ENCODE measurements at places on chromosomes 4 and X.

DNA sequence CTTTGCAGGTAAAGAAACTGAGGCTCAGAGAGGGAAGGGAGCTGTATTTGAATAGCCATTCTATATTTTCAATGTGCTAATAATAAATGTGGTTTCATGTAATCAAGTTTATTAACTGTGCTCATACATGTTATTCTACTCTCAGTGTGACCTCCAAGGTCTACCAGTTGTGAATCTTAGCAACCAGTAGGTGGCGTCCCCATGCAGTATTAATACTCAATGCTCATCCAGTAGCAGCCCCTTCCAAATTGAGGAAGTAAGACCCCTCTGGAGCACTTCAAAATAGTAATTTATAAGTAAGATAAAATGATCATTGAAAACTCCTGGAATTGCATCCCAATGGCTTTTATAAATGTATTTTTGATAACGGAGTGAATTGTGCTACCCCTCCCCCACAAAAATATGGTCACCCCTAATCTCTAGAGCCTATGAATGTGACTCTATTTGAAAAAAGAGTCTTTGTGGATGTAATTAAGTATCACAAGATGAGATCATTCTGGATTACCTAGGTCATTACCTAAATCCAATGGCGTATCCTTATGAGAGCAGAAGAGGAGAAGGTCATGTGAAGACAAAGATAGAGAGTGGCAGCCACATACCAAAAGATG is 20.4 kb upstream of the SEPSECS start:
- peak; percentile 3 for DNase-seq

DNA sequence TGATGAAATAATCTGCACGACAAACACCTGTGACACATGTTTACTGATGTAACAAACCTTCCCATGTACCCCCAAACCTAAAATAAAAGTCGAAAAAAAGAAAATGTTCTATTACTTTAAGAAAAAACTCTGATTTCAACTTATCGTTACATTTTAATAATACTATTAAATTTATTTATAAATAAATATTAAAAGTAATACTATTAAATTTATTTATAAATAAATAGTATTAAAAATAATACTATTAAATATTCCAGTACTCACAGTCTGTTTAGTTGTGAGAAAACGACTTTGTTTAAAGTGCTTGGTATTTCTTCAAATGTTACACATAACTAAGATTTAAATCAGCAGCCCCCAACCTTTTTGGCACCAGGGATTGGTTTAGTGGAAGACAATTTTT is 471.6 kb upstream of the PRKX start:
- no peak for DNase-seq

DNA sequence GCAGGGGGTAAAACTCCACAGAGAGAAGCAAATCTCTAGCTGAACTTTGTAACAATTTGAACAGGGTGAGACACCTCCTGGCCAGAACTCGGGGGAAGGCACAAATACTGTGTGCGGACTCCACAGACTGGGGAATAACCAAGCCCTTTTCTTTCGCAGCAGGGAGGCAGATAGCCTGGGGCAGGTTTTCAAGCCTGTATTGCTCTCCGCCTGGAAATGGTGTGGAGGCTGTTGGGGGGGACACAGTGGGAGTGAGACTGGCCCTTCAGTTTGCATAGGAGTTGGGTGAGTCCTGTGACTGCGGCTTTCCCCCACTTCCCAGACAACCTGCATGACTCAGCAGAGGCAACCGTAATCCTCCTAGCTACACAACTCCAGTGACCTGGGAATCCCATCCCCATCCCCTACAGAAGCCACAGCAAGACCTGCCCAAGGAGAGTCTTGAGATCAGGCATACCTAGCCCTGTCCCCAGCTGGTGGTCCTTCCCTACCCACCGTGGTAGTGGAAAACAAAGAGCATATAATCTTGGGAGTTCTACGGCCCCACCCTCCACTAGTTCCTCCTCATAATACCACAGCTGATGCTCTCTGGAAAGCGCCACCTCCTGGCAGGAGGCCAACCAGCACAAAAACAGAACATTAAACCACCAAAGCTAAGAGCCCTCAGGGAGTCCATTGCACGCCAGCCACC is 12.9 kb upstream of the SMPX start:
- no peak for DNase-seq

DNA sequence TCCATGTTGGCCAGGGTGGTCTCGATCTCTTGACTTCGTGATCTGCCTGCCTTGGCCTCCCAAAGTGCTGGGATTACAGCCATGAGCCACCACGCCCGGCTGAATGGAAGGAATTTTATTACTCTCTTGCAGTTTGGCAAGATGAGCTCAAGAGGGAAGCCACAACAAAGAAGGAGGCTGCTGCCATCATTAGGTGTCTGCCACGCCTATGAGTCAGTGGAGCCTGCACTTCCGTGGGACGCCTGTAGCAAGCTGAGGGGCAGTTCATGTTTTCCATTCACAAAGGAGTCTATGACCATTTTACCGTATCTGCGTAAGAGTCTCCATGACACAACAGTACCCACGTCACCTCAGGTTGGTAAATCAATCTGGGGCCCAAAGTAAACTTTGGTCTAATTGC is 51.2 kb upstream of the CHRNA9 start:
- DNase-seq = peak; percentile 74

DNA sequence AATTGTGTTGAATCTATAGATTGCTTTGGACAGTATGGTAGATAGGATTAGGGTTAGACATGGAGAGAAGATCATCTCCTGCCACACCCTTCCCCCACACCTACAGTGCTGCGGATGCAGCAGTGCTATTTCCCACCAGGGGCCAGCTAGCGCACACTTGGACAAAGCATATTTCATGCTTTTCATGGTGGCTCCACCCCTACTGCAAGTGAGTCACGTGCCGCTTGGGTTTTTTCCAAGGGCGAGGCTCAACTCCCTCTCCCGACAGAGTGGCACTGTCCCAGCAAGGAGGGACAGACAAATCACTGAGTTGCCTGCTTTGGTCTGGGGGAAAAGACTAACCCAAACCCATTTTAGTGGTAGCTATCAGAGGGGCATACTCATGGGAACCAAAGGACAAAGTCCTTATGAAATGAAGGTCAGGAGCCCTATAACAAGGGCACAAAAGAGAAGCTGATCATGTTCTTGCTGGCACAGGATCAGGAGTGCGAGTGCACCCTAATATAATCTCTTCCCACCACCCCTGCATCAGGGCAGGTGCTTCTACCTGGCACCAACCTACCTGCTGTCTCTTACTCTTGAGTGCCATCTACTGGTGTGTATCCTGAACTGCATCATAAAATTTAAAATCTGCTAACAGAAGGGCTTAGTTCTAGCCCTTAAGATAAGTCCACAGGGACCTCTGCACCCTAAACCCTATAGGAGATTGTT is 55.1 kb upstream of the PGAM4 start:
- DNase-seq = peak; percentile 1

DNA sequence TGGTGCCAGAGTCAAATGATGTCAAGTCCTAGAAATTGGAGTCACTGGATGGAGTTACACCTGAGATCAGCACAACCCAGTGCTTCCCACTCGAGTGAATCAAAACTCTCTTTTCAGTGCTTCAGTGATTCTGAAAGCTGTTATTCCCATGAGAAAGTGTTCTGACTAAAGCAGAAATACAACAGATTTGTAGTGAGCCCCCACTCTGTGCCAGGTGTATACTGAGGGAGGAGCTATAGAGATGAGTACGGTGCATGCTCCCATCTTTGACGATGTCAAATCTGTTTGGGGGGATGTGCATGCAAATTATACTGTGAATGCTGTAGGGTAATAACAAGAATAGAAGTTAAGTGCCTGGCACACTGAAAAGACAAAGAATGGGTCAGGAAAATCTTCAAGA is 330.2 kb downstream of the HS3ST1 start:
- DNase-seq = no peak

GRCh38 chrX:140274811-140275525 is 229.9 kb downstream of the SOX3 start:
- DNase-seq = no peak

GRCh38 chr4:113835005-113835404 is 73.5 kb upstream of the CAMK2D start:
- no peak for DNase-seq

DNA sequence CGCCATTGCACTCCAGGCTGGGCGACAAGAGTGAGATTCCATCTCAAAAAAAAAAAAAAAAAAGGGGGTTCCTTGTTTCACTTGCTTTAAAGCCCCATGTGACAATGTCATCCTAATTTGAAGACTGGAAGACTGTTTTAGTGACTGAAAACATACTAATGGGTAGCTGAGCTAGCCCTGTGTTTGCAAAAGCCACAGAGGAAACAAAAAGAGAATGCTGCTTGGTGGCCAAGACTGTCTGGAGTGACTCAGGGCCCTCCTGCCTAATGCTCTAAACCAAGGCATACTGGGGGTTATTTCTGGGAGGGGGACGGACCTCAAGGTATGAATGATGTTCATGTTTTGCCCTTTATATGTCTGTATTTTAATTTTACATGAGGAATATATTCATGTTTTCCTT is 16.0 kb downstream of the HPSE start:
- no peak for DNase-seq

DNA sequence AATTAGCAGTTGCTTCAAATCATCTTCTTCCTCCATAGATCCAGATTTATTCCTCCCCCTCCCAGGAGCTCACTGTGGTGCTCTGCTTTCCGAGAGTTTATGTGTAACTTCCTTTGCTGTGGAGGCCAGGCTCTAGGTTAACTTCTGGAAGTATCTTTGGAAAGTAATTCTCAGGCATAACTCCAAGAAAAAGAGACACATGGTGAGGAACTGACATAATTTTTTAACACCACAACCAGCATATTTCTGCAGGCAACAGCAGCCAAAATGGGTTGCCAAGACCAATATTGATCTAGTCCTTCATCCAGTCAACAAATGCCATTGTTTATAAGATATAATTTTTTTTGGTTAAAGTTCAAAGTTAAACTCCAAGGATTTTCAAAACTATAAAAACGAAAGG is 114.5 kb upstream of the RBPJ start:
- no peak for DNase-seq

DNA sequence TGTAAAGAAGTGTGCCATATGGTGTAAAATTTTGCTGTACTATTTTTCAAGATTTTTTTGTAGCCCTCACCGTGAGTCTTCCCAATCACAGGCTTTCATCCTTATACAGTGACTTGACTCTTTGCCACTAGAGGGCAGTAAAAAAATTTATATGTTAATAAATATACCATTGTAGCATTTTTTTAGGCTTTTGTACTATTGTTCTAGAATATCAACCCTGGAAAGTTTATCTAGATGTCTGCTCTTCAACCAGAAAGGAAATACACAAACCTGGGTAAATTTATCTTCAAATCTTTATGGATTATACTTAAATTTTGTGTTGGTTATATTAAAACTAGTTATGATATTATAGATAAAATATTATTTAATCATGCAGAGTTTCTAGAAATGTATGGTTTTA is 235.3 kb downstream of the TENM3 start:
- no peak for DNase-seq

GRCh38 chr4:177713454-177713853 is 271.2 kb upstream of the AGA start:
- no peak for DNase-seq

DNA sequence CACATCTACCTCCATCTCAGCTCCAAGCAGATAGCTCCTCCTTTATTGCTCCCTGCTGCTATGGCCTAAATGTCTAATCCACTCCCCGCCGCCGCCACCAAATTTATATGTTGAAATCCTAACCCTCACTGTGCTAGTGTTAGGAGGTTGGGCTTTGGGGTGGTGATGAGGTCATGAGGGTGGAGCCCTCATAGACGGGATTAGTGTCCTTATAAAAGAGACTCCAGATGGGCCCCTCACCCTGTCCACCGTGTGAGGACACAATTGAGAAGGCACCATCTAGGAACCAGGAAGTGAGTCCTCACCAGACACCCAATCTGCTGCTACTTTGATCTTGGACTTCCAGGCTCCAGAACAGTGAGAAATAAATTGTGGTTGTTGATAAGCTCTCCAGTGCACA is 13.6 kb upstream of the TBC1D14 start:
- no peak for DNase-seq

- no peak for DNase-seq
Observed at GRCh38 chr4:15526924-15527592, 57.4 kb downstream of the CC2D2A start.

DNA sequence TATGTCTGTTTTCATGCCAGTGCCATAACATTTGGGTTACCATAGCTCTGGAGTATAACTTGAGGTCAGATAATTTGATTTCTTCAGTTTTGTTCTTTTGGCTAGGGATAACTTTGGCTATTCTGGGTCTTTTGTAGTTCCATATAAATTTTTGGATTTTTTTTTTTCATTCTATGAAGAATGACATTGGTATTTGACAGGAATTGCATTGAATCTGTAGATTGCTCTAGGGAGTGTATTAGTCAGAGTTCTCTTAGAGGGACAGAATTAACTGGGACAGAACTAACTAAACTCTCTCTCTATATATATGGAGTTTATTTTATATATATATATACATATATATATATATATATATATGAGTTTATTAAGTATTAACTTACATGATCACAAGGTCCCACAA is 32.2 kb upstream of the SLIT2 start:
- DNase-seq = no peak

DNA sequence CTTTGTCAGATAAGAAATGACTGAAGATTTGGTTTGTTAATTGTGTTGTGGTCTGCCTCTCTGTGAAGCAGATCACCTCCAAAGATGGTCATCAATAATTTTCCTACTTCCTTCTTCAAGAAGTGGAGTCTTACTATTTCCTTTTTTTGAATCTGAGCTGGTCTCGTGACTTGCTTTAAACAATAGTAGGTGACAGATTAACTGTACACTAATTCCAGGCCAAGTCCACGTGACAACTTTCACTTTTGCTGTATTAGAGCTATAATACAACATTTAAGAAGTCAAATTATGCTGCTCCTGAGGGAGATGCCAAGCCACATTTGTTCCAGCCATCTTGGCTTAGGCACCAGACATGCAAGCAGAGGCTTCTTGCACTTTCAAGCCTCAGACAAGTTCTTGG is 393.8 kb upstream of the GRID2 start:
- no peak for DNase-seq

GRCh38 chr4:100009490-100009889 is 59.4 kb upstream of the H2AZ1 start:
- DNase-seq = no peak

- no peak for DNase-seq
Observed at GRCh38 chr4:7212921-7213320, 20.6 kb downstream of the SORCS2 start.

- no peak for DNase-seq
Observed at GRCh38 chr4:10599574-10599973, 85.0 kb downstream of the CLNK start.

DNA sequence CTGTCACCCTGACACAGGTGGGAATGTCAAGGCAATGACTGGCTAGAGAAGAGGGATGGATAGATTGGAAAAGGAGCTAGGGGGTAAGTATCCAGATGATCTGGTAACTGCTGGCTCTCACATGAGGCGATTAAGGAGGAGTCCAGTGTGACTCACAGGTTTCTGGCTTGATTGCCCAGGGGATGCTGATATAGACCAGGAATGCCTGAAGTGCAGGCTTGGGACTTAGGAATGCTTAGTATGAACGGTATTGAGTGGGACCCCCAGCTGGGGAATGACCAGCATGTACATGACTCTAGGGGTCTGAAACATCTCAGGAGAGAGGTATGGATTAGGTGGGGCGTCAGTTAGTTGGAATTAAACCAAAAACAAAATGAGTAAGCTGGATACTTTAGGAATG is 65.8 kb upstream of the PRPS1 start:
- no peak for DNase-seq

GRCh38 chr4:114597410-114598115 is 1.0 kb upstream of the UGT8 start:
- no peak for DNase-seq

- no peak for DNase-seq
Observed at GRCh38 chrX:105126201-105126600, 94.3 kb downstream of the TEX13A start.

GRCh38 chrX:19479458-19479857 is 35.9 kb downstream of the MAP3K15 start:
- no peak for DNase-seq

GRCh38 chrX:11241720-11242119 is 51.5 kb upstream of the AMELX start:
- DNase-seq = no peak

Data from activated CD8-positive, alpha-beta memory T cell treated with anti-CD3 and anti-CD28 coated beads for 1 hour (primary cell).